ENCODE measurements at places on chromosomes 13 and 19.
A peak's percentile ranks its signal among the peaks of the same experiment; 100 is the strongest.

DNA sequence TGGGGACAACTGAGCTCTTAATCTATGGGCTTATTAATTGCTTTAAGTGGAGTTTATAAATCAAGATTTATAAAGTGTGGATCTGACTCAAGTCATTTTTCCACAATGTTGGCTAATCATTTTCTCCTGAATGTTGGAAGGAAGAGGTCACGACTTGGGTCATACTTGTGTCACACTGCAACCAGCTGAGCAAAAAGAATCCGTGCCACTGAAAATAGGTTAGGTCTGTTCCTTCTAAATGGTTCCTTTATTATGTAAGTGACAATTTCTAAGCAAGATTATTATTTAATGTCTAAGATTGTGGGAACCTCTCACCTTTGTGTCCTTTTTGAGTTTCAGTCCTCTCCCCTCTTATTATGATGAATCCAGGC lies 178.6 kb downstream of the SHISA2 start:
- no peak for DNase-seq

GRCh38 chr19:32407004-32407992 lies 1.7 kb downstream of the DPY19L3 start:
- peak; percentile 23 for DNase-seq

GRCh38 chr13:98068521-98068920 lies 74.4 kb upstream of the FARP1 start:
- DNase-seq = no peak

DNA sequence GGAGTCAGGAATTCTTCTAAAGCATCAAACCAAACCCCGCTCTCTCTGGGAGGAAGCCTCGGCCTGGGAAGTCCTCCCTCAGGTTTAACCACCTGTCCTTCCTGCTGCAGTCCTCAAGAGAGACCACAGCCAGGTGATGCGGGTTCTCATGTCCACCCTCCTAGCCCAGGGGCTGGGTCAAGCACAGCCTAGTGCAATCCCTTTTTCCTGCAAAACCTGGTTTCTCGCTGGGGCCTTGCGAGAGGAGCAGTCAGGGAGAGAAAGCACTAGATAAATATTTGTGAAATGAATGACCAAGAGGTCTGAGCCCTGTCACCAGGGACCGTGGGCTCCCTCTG lies 2.4 kb downstream of the SLC8A2 start:
- DNase-seq = no peak

GRCh38 chr13:31409678-31410356 lies 210.0 kb downstream of the B3GLCT start:
- DNase-seq = no peak

GRCh38 chr19:48393559-48394330 lies at the start of gene GRIN2D:
TSS of gene GRIN2D (plus strand) at chr19:48393668. CDS start at chr19:48398393, 4,725 bp downstream.
- DNase-seq = peak; percentile 55

GRCh38 chr13:79802389-79803085 lies 321.6 kb downstream of the NDFIP2 start:
- no peak for DNase-seq

- DNase-seq = peak; percentile 12
Measured at GRCh38 chr13:53848366-53848961, 819.9 kb downstream of the OLFM4 start.

- no peak for DNase-seq
Measured at GRCh38 chr13:113090415-113090770, 15.2 kb upstream of the F7 start.

- DNase-seq = no peak
Measured at GRCh38 chr19:56491399-56491798, 14.3 kb upstream of the ZNF667 start.

GRCh38 chr19:38850976-38851621 lies 1.3 kb upstream of the HNRNPL start:
- peak; percentile 70 for DNase-seq

- DNase-seq = no peak
Measured at GRCh38 chr13:46086985-46087384, 17.8 kb downstream of the CPB2 start.

GRCh38 chr13:65236841-65237418 lies 1993.2 kb downstream of the PCDH9 start:
- no peak for DNase-seq

DNA sequence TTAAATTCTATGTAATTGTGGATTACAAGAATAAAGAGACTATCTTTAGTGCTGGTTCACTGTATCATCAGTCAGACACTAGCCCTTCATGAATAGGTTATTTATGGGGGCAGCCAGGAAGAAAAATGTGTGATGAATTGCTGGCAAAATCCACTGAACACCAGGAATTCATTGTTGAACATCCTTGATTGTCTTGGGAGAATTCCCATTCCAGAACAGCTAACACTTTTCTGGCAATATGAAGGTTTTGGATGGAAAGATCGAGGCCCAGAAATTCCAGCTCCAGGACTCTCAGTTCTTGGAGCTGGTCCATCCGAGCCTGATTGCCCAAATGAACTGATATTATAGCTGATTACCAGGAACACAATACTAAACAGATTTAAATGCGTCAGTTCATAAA lies 11.5 kb upstream of the SPART start:
- DNase-seq = peak; percentile 91

GRCh38 chr13:60379837-60380565 lies 17.0 kb upstream of the TDRD3 start:
- no peak for DNase-seq

- DNase-seq = no peak
Measured at GRCh38 chr19:47230054-47230920, 712 bp downstream of the BBC3 start.

GRCh38 chr13:27966641-27967202 lies 2.4 kb downstream of the CDX2 start:
- DNase-seq = no peak

DNA sequence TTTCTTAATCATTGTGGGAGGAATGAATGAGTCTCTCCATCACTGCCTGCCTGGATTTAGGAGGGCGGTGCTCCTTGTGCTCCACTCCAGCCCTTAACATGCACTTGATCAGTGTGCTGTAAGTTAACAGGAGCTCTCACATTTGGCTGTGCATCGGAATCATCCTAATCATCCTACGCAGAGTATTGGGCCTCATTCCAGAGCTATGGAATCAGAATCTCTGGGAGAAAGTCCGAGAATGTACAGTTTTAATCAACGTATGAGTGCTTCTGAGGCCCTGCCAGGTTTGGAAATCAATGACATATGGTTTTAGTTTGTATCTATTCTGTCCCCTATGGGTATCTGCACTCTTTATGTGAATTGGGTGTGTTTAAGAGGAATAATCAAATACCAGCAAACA lies 34.9 kb upstream of the DCLK1 start:
- DNase-seq = peak; percentile 92

DNA sequence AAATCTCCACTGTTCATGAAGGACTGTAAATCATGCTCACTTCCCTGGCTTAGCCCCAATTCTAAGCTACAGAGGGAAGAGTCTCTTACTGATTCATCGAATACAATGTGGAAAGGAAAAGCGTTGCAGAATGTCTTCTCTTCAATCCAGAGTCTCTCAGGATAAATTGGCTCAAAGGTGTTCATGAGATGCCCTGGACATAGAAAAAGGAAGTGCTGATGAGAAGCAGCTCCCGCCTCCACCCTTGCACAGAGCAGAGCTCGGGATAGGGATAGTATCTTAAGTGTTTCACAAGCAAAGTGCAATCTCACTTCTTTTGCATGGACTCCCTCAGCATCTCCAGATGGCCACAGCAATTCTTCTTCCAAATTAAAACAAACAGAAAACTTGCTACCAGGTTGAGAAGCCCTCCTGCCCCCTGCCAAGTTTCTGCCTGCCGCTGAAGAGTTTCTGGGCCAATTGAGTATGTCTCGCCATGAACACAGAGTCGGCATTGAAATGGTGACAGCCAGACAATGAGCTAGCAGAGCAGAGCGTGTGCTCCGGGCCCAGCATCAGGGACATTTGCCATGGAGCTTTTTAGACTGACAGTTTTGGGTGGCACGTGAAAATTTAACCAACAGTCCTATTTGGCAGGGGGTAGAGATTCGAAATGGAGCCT lies 85.7 kb downstream of the C13orf42 start:
- no peak for DNase-seq
